ENCODE measurements at places on chromosomes 6 and 20.

DNA sequence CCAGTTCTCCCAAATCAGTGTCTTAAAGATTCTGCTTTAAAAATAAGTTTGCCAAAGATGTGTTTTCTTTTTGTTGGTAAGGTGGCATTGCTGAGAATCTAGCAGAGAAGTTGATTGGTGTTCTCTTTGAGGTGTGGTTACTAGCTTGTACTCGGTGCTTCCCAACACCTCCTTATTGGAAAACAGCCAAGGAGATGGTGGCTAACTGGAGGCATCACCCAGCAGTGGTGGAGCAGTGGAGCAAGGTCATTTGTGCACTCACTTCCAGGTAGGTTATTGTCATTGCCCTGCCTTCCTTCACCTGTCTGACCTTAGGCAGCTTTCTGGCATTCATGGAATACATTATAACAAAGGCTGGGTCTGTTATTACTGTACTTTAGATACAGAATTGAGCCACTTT lies 26.7 kb downstream of the RALGAPB start:
- DNase-seq: no peak

GRCh38 chr6:24497254-24497970 lies 2.6 kb downstream of the ALDH5A1 start:
- no peak for DNase-seq

- DNase-seq: no peak
These were observed 28.2 kb upstream of the NOP56 start for GRCh38 chr20:2624190-2624589.

GRCh38 chr6:165106261-165106660 lies 203.1 kb downstream of the C6orf118 start:
- no peak for DNase-seq

DNA sequence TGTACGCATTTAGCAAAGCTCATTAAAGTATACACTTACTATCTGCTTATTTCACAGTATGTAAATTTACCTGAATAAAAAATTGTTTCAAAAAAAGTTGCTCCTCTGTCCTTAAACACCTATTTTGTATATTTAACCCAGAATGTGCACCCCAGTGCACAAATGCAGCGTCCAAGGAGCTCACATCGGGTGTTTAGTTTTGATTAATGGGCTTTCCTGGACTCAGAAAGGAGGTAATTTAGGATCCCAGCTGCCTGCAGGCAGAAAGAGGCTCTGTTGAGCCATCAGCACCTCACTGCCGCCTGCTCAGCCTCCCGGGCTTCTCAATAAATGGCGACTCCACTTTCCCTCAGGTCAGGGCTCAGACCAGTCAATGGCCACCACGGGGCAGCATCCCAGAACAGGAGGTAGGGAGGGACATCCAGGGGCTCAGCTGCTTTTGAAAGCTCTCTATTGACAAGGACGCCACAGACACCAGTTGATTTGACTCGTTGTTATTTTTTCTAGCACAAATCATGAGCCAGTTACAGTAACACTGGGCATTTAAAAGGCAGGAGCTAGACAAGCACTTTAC lies 70.2 kb upstream of the TBC1D7 start:
- DNase-seq: no peak

- peak; percentile 23 for DNase-seq
These were observed 60.3 kb downstream of the VTA1 start for GRCh38 chr6:142207265-142207877.

DNA sequence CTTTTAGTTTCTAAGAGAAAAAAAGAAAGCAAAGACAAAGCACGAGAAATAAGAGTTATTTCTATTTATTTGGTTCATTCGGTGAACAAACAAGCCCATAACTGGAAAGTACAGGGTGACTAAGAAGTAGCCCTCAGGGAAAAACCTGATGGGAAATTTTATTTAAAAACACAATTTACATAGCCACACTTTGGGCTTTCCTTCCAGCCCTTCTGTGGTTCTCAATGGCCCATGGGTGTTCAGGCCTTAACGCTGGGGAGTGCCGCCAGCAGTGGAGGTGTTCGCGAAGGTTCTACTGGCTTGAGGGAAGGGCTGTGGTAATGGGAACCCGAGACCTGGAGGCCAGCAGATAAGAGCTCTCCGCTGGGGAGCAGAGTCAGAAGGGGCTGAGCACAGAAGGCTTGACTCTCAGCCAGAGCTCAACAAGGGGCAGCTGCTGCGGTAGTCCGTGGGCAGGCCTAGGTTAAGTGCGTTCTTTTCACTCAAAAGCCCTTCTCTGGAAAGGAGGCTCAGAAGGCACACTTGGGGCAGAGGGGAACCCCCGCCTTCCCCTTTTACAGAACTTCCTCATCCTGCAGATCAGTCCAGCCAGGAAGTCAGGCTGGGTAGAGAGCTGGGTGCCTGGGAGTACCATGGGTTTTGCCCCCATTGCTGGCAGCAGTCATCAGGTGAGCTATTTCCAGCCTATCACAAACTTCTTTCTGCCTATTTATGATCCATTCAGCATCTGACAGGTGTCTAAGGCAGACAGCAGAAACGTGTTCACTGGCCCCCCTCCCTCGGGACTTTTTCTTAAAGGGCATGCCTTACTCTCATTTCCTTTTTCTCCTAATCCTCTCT lies 8.8 kb upstream of the CD83 start:
- DNase-seq: no peak

DNA sequence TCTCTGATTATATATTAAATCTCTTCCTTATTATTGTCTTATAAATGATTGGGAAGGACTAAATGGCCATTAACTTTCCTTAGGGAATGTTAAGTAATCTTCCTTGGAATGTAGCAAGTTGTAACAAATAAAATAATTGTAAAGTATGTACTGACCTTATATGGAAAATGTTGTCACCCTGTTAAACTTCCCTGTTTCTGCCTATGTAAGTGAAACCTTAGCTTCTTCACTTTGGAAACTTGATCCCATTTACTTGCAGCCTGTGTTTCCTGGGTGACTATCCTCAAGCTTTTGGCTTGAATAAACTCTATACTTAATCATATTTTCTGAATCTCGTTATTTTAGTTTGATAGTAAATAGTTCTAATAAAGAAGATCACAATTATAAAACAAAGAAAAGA lies 519.5 kb upstream of the PTCHD4 start:
- no peak for DNase-seq

GRCh38 chr6:14517516-14518105 lies 400.0 kb downstream of the CD83 start:
- DNase-seq: no peak

- no peak for DNase-seq
These were observed 318.6 kb upstream of the RUNX2 start for GRCh38 chr6:45009576-45009975.

- no peak for DNase-seq
These were observed 18.7 kb downstream of the SERPINB6 start for GRCh38 chr6:2952557-2953095.

DNA sequence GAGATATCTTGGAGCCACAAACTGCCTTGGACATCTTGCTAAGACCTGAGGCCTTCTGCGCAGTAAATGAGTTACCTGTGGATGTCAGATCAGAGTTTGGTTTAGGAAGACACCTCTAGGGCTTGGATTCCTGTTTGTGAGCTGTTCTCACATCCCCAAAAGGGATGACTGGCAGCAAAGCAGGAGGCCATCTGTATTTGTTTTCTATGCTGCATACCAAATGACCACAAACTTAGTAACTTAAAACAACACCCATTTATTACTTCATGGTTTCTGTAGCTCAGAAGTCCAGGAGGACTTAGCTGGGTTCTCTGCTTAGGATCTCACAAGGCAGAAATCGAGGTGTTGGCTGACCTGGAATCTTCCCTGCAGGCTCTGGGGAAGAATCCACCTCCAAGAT lies 116.7 kb downstream of the UNC5CL start:
- DNase-seq: no peak

GRCh38 chr6:117345292-117345610 lies 79.9 kb downstream of the VGLL2 start:
- no peak for DNase-seq

DNA sequence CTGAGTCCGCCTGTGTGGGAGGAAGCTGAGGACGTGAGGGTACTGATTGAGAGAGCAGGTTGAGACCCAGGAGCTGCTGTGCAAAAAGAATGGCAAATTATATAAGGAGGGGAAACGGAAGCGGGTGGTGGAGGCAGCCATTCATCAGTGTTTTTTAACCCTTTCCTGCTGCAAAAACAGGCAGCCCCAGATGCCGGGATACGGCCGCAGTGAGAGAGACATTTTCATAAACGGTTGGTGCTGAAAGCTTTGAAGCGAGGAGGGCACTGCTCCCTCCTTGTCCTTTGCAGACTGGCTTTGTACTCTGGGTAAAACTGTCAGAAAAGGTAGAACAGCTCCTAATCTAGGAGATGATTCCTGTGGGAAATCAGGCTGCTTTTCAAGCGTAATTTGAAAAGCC lies 56.4 kb downstream of the TTI1 start:
- no peak for DNase-seq

- DNase-seq: no peak
These were observed 108.7 kb upstream of the TMEM170B start for GRCh38 chr6:11428895-11429294.

DNA sequence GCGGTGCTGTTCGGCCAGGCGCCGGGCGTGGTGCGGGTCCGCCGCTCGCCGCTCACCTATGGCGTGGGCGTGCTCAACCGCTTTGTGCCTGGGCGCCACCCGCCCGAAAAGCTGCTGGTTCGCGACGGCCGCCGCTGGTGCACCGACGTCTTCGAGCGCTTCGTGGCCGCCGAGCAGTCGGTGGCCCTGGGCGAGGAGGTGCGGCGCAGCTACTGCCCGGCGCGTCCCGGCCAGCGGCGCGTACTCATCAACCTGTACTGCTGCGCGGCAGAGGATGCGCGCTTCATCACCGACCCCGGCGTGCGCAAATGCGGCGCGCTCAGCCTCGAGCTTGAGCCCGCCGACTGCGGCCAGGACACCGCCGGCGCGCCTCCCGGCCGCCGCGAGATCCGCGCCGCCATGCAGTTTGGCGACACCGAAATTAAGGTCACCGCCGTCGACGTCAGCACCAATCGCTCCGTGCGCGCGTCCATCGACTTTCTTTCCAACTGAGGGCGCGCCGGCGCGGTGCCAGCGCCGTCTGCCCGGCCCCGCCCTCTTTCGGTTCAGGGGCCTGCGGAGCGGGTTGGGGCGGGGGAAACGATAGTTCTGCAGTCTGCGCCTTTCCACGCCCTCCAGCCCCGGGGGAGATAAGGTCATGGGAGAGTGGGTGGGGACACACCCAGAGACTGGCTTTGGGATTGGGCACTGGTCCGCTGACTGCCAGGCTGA lies 15.7 kb downstream of the ADISSP start:
- DNase-seq: peak; percentile 30

DNA sequence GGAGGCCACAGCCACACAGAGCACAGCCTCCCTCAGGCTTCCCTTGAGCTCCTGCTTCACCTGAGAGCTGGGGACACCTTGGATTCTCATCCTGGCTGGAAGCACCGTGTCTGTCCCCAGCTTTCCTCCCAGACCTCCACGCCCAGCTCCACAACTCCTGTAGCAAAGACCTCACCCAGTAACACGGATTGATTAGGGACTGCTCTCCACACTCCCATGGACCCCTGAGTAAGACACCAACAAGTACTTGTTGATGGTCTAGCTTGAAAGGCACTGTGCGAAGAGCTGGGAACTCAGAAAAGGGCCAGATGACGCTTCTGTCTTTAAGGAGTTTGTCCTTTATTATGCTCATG lies 109.6 kb downstream of the DLL1 start:
- no peak for DNase-seq

DNA sequence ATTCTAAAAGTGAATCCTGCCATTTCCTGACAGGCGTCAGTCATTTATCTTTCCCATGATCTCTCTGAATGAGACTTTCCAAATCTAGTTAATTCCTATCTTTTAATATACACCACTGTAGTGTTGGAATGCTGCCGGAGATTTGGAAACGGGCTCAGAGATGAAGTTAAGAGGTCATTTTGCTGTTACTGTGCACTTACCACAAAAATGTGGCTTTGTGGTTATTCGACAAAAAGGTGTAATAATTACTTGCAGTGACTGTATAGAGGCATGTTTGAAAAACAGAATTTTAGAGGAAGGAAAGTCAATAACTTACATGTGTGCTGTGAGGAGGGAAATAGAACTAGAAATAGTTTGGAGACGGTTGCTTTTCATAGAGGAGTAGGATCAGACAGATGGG lies 460.2 kb upstream of the BTBD3 start:
- no peak for DNase-seq

GRCh38 chr6:142378138-142378875 lies 76.5 kb downstream of the ADGRG6 start:
- no peak for DNase-seq

- no peak for DNase-seq
These were observed 6.7 kb downstream of the PRDM13 start for GRCh38 chr6:99613409-99613704.

- DNase-seq: no peak
These were observed 23.7 kb downstream of the PLA2G7 start for GRCh38 chr6:46711491-46711890.

DNA sequence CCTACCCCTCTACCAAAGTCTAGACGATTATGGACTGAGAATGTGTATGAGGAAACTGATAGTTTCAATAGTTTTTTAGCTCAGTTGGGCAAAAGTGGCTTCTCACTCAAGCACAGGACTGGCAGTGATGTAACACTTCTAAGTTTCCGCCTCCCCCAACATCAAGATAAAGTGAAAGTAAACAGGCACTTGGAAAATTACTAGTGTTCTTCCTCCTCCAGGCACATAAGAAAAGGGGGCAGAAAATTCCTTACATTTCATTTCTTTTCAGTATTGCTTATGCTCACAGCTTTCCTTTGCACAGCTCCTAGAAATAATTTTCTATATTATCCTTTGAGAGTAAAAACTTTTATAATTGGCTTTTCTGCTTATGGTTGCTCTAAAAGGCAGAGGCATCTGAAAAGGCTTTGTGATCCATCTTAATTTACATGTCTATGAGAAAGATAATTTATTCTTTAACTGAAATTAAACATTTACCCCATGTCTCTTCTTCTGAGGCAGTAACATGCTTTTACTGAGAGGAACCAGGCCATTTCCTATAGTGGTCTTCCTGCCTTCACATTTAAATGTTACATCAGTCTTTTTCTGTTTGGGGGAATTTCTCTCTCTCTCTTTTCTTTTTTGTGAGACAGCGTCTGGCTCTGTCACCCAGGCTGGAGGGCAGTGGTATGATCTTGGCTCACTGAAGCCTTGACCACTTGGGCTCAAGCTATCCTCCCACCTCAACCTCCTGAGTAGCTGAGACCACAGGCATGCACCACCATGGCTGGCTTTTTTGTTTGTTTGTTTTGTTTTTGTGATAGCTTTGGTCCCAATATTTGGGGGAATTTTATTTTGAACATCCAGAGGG lies 65.0 kb upstream of the EEF1A1 start:
- DNase-seq: peak; percentile 7

DNA sequence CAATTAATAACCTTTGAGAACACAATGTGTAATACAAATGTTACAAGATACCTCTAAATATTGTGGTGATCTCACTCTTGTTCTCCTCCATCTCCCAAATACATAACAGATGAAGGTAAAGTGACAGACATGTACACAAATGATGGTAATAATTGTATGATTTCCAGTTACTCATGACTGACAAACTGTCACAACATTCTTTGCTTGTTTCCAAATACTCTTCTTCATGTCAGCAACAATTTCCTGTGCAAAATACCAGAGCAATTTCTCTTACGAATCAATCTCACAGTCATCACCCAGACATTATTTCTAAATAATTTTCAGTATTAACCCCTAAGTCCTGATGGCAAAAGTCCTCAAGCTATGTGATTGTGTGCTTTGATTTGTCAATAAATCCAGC lies 92.9 kb downstream of the RPS12 start:
- no peak for DNase-seq

- no peak for DNase-seq
These were observed 198.5 kb downstream of the ADGRG6 start for GRCh38 chr6:142500250-142500786.

GRCh38 chr6:37495244-37495934 lies 4.3 kb downstream of the CCDC167 start:
- DNase-seq: no peak

GRCh38 chr6:142367501-142368018 lies 65.8 kb downstream of the ADGRG6 start:
- no peak for DNase-seq
